ENCODE measurements at places on chromosomes 7 and 10.

DNA sequence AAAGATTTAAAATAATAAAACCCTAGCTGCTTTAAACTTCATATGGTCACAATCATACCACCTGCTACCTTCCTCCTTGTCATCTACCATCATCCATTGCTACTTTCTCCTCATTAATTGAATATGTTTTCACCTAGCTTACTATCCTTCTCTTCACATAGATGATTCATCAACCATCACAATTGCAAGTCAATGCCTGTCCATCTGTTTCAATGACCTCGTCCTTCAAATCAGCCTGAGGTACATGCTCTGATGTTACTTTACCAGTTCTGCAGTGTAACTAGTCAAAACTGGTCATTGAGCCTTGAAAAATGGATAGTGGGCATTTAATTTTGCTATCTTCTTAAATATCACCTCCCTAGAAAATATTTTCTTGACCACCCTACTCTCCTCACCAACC is 164.7 kb downstream of the SEMA3E start:
- DNase-seq: no peak

GRCh38 chr10:28480628-28480965 is 52.3 kb upstream of the WAC start:
- DNase-seq: no peak

DNA sequence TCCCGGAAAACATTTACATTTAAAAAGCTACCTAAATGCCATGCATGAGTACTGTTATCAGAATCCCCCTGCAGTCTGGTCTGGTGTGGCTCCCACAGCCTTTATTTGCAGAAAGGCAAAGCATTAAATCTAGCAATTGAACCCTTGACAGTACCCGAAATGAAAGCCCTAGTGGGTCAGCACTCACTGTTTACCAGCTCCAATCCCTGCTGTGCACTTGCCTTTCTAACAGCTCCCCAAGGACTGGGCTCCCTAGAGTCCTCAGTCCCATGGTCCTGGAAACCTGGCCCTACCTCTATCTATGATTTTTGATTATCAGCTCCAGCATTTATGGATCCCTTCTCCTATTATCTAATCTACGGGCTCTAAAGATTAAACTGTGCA is 1.9 kb upstream of the MACC1 start:
- no peak for DNase-seq

- no peak for DNase-seq
Measured at GRCh38 chr7:40147371-40148246, 12.8 kb downstream of the SUGCT start.

- no peak for DNase-seq
Measured at GRCh38 chr7:118040562-118040961, 143.4 kb upstream of the LSM8 start.

DNA sequence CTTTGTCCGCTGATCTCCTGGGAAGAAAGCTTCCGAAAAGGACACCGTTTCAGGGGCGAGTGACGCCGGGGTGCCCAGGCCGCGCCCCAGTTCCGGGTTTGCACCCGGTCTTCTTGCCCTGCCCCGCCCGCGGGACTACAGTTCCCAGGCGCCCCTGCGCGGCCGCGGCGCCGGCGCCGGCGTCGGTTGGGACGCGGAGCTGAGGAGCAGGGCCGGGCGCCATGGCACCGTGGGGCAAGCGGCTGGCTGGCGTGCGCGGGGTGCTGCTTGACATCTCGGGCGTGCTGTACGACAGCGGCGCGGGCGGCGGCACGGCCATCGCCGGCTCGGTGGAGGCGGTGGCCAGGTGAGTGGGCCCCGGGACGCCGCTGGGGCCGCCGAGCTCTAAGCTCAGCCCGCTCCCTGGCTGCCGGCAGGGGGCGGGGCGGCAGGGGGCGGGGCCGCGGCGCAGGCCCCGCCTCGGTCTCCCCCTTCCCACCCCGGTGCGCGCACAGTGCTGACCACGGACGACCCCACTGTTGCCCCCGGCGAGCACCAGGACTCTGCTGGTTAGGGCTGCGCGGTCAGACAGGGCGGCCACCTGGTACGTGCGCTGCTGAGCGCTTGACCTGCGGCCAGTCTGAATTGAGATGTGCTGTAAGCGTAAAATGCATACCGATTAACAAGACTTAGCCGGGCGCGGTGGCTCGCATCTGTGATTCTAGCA is at the start of gene LHPP:
Gene LHPP, plus strand, starts transcription at position 182 of the 706 bp plus-strand sequence. Its CDS starts 40 bp downstream, at position 222.
- peak; percentile 96 for DNase-seq

DNA sequence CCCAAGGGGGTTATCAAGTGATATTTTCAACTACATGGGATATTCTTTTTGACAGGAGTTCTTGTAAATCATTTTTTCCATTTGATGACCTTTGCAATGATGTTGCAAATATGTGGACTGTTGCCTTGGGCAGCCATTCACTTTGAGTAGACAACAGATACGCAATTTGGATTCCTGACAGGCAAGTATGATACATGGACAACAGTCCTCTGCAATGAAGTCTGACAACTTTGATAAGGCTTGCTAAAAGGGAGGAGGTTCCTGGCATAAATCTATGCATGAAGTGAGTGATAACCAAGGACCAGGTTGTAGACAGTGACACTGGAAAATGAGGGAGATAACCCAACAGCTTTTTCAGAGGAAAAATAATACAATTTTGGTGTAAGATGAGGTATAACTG is 17.7 kb downstream of the LRRD1 start:
- DNase-seq: no peak

- no peak for DNase-seq
Measured at GRCh38 chr10:77079592-77080300, 557.9 kb downstream of the KCNMA1 start.

DNA sequence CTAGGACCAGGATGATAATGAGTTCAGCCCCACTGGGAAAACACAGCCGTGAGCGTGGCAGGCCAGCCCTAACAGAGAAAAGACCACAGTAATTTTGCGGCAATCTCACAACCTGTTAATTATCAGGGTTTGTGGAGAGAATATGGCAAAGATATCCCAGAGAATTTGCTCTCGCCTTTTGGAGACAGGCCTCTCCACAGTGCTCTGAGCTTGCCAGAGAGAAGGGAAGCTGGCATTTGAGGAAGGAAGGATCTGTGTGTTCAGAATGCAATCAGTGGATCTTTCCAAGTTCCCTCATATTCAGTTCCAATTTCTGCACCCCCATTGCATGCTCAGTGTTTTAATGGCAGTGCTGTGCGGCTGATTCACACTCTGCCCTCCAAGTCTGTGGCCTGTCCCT is 60.2 kb downstream of the PLPP4 start:
- no peak for DNase-seq

DNA sequence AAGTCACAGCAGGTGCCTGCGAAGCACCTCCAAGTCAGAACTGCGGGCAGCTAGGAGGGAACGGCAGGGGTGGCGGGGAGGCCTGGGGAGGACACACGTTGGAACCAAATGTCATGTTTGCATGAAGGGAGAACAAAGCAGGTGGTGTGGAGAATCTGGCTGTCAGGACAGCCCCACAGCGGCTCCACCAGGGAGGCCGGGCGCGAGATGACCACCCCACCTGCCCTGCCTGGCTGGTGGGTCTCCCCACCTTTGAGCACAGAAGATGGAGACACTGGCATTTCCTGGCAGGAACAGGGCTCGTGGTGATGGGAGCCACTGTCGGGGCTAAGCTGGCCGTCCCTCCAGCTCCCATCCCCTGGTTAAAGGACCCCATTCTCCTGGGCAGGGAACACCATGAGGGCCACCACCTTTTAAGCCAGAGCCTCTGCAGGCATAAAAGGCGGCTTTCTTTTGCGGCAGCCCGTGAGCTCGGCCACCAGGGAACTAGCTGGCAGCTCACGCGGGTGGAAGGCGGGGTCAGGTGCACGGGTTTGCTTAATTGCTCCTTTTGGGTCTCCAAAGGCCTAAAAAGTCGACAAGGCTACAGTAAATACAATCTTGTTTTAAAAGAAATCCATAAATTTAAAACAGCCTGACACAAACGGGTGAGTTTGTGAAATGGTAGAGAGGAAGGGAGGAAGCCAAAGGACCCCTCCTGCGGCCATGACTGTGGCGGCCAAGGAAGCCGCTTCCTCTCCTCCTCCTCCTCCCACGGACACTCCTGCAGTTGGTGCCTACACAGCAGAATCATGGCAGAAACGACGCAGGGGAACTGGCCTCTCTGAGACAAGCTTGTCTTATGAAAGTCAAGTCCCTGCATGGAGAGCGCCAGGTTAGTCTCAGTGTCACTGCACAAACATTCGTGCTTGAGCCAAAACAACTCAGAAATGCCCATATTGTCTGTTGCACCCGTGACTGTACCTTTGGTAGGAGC is 213.8 kb downstream of the DNAJB6 start:
- no peak for DNase-seq
